ENCODE measurements at places on chromosomes 3 and 15.

DNA sequence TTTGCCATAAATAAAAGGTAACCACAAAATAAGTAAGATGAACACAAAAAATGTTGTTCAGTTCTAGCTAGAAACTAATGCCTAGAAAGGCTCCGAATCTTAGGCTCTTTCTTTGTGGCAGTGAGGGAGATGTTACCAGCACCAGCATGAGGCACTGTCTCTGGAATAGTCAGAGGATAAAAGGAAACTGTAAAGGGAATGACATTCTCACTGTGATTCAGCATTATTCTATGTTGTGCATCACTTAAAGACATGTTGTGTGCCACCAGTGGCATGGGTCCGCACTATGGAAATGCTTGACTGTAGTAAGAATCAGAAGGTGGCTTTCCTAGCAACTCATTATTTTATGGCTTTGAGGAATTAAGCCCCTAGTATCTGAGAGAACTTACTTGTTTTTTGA, 70.8 kb downstream of the SEC22A start:
- no peak for DNase-seq

DNA sequence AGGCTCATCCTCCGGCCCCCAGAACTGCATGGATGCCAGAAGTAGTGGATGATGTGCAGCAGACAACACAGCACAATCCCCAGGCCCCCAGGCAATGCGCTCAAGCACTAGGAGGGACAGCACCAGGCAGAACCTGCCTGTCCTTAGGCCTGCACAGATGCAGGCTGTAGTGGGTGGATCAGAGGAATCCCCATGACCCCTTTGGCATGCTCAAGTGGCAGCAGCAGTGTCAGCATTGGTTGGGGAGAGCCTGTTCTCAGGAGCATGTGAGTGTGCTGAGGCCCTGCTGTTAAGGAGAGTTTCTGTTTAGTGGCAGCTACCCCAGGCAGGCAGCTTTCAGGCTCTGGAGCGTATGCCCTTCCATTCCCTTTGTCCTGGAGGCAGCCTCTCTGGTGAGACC, 25.1 kb upstream of the CD200R1L start:
- no peak for DNase-seq

DNA sequence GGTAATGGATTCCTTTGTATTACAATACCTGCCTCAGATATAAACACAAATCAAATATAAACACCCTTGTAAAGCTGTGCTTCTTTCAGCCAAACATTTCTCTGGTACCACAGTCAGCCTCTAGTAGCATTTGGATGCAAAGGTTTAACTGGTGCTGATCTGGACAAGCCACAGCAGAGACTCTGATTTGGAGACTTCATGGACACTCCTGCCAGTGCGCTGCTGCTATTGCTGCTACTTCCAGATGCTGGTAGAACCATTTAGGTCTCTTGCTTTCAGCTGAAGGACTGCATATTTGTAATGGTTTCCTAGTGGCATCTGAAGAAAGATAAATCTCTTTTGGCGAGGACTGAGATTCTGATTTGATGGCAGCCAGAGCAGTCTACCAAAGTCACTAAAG, 36.9 kb downstream of the NCK1 start:
- no peak for DNase-seq

DNA sequence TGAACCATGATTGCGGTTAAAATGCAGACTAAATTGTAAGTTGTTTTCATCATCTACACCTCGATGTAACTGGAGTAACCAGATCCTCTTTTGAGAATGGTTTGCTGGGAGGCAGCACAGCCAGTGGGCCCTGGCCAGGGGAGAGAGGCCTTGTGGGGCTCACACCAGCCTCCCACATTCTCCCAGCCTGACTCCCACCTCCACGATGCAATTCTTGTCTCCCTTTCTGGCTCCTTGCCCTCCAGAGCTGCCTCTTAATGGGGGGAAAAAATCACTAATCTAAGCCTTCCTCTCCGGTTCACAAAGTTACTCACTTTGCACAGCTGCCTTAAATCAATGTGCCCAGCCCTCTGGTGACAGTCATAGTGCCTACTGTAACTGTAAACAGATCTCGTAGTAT, 17.9 kb upstream of the PAQR5 start:
- no peak for DNase-seq

DNA sequence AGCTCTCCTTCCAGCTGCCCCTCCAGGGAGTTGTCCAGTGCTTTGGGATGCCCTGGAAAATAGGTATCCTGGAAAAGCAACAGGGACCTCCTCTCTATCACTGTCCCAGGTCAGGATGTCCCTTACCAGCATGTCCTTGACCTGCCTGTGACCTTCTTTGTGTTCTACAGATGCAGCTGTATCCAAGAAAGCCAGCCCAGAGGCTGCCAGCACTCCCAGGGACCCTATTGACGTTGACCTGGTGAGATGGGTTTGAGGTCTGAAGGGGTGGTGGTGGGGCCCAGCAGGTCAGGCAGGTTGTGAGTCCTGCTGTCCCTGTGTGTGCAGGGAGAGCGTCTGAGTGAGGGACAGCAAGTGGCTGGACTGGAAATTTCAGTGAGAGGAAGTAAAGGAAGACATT, 30.2 kb downstream of the PML start:
- DNase-seq: no peak

GRCh38 chr15:70023064-70023768, 74.5 kb downstream of the TLE3 start:
- DNase-seq: no peak

GRCh38 chr3:128996200-128996599, 2.3 kb upstream of the CFAP92 start:
- DNase-seq: no peak

DNA sequence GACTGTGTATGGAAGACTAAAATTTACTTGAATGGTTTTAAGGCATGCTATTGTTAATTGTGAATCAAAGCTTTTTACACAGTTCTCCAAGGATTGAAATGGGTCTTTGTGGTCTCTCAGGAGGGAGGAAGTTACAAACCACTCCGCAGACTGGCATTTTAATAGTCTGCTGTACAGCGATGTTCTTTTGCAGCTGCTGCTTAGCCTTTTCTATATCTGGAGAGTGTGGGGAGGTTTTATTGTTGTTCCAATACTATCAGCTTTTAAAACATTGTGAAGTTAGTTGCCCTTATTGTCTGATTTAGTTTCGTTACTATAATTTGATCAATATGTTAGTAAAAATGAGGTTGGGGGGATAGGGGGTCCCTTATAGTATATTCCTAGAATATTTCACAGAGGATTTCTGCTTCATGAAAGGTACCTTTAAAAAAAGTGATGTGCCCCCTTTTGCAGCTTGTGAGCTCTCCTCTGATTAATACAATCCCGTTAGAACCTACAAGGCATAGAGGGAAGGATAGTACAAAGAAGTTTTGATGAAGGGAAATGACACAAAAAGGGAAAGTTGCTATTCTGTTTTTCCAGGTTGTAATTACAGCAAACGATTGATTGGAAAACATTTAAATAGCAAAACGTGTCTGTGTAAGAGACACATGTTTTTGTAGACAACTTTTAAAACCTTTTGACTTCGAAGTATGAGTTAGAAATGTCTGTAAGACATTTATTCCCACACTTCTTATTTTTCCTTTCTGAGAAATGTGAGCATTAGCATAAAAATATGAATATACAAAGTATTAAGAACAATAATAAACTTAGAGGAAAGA, 158.3 kb upstream of the CGNL1 start:
- no peak for DNase-seq

- DNase-seq: no peak
Measured at GRCh38 chr3:156682501-156682900, 8.1 kb downstream of the TIPARP start.

GRCh38 chr3:27544372-27544865, 60.2 kb upstream of the SLC4A7 start:
- DNase-seq: no peak

GRCh38 chr15:67186226-67186649, 68.2 kb downstream of the AAGAB start:
- no peak for DNase-seq

DNA sequence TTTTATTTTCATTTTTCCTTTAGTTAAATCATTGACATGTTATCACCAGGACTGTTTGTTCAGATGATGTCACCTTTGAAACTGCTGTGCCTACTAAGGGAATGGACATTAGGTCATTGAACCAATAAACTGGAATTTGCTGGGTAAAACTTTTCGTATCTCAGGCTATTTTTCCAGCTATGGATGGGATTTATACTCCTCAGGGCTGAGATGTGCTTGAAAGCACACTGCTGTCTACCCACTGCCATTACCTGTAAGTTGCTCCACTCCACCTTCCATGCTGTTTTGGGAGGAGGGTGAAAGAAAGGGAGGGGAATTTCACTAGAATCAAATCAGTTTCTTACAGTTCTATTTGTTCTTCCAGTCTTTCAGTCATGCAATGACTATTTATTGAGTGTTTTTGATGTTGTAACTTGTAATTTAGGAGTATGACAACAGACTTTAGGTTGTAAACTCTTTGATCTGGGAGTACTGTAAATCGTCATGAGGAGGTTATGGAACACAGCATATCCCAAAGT, 11.3 kb downstream of the EHD4 start:
- no peak for DNase-seq

DNA sequence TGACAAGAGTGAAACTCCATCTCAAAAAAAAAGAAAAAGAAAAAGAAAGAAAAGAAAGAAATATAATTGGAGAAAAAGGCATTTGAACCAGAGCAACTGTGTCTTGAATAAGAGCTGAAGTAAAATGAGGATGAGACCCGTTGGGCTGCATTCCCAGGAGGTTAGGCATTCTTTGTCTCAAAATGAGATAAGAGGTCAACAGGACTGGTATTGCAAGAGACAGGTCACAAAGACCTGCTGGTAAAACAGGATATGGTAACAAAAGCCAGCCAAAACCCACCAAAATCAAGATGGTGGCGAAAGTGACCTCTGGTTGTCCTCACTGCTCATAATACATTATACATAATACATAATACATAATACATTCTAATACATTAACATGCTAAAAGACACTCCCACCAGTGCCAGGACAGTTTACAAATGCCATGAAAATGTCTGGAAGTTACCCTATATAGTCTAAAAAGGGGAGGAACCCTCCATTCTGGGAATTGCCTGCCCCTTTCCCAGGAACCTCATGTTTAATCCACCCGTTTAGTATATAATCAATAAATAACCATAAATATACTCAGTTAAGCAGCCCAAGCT, 8.6 kb upstream of the TIPIN start:
- DNase-seq: no peak

DNA sequence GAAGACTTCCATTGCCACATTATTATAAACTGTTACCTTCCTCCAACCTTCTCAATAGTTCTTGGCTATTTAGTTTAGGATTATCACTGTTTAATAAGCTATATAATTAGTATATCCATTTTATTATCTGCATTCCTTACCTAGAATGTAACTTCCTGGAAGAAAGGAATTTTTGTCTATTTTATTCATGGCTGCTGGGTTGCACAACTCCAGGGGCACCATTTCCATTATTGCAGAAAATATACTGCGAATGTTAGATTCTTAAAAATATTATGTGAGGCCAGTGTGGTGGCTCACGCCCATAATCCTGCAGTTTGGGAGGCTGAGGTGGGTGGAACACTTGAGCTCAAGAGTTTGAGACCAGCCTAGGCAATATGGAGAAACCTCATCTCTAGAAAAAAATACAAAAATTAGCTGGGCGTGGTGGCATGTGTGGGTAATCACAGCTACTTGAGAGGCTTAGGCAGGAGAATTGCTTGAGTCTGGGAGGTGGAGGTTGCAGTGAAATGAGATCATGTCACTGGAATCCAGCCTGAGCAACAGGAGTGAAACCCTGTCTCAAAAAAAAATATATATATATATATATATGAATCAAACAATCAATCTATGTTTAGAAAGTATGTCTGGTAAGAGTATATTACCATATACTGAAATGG, 19.9 kb downstream of the CLDN1 start:
- DNase-seq: no peak

- DNase-seq: no peak
Measured at GRCh38 chr3:13338231-13338630, 81.9 kb downstream of the NUP210 start.

DNA sequence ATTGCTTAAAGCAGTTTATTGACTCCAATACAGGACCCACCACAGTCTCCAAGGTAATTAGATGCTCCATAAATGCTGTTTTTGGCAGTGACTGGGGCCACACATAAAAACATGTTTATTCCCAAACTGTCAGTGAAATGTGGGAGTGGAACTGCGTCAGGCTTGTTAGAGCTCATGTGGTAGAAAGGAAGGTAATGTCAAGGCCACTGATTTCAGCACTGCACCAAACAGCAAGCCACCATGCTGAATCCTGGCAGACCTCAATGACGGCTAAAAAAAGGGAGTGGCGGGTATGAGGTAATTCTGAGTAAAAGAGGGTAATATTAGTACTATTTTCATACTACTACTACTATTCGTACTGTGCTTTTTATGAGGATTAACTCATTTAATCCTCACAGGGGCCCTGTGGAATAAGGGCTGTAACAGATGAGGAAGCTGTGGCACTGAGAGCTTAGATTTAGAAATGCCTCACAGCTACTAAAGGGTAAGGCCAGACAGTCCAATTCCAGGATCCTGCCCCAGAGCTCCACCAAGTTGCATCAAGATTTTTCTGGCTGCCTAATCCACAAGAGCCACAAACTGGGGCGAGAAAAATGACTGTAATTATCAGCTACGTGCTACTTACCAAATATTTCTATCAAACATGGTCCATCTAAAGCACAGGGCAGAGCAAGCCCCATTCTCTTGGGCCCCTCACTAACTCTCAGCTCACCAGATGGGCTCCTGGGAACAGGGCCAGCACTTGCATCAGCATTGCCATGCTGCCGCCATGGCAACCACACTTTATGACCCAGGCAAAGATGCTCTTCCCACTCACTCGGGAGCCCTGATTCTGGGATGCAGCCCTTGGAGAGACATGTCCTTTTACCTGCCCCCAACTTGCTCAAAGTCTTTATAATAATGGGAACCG, 83.6 kb upstream of the SPATA12 start:
- DNase-seq: no peak

- DNase-seq: no peak
Measured at GRCh38 chr3:164779816-164780215, 298.5 kb downstream of the SI start.

DNA sequence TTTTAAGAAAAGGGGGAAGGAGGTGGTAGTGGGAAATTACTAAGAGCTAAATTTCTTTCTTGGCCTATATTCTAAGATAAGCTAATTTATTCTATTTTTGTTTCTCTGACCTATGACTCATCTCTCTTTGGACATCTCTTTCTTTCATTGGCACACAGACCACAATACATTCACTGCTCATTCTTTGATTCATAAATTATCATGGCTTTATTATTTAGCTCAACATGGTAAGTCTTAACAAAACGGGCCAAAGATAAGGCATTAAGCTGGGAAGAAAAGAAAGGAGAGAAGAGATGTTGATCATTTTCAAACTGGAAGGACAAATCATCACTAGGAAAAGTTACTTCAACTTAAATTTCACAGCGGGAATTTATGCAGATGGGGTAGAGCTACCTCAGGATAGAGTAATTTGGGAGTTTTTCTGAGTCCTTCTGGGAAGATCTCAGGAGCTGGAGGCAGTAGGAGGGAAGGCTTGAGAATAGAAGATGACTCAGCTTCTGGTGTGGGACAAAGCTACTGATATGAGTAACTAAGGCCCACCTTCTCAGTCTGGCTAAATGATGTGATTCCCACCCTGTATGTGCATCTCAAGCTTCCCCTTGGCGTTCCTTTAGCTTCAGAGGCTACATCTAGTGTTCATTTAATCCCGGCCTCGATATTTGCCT, 7.5 kb upstream of the ALCAM start:
- no peak for DNase-seq

- DNase-seq: no peak
Measured at GRCh38 chr3:32780735-32781210, 37.0 kb upstream of the TRIM71 start.
